ENCODE measurements at places on chromosomes 2 and 18.

DNA sequence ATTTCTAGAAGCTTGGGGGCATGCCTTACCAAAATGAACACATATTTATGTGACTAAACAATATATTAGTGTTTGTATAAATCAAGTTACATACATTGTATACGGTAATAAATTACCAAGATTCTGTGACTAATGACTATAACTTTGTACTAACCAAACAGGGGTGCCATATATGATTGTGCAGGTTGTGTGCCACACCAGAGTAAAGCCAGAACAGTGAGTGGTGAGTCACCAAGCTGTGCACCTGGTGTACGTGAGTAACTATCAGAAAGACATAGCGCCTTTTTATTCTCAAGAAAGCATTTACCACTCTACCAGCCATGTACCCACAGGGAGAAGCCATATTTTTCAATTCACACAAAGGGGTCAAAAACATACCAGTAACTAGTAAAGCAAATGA lies 453.2 kb upstream of the PIK3C3 start:
- DNase-seq = no peak

DNA sequence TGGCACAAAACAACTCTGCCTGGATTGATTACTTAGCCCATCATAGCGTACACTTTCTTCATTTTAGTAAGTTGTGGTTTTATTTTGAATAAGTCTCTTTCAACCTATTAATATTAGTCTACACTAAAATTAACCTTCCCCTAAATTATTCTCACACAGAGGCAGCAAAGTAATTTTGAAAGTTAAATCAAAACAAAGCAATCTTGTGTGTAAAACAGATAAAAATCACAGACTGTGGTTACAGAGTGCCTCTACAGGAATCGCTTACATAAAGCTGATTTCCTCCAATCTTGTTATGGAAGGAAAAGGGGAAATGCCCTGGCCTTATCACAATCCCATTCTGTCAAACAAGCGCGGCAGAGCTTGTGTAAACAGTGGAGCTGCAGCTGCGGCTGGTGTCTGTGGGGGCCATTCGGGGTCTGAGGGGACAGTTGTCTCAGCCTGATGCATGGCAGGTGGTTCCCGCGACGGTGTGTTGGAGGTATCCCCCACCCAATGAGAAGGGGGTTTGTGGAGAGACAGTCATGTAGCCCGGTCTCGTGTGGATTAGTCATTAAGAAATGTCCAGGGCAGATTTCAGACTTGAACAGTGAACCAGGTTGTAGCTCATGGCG lies 42.1 kb downstream of the BCL2L11 start:
- DNase-seq = no peak

DNA sequence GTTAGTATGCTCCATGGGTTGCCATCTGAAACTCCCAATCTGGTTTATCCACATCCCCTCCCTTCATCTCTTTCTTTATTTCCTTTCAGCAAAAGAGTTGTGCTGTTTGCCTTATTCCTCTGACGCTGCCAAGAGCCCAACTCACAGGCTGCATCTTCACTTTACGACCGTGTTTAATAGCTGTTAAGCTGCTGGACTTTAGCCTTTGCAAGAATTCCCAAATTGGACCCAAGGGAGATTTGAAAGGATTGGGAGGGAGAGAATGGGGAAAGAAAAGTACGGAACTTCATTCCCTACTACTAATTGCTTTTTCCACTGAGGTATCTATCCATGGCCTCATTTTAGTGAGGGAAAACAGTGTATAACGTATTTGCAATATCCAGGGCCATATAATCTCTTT lies 263.4 kb upstream of the MEIS1 start:
- DNase-seq = no peak

- peak; percentile 75 for DNase-seq
These were observed 8.1 kb upstream of the SOS1 start for GRCh38 chr2:39128919-39129391.

DNA sequence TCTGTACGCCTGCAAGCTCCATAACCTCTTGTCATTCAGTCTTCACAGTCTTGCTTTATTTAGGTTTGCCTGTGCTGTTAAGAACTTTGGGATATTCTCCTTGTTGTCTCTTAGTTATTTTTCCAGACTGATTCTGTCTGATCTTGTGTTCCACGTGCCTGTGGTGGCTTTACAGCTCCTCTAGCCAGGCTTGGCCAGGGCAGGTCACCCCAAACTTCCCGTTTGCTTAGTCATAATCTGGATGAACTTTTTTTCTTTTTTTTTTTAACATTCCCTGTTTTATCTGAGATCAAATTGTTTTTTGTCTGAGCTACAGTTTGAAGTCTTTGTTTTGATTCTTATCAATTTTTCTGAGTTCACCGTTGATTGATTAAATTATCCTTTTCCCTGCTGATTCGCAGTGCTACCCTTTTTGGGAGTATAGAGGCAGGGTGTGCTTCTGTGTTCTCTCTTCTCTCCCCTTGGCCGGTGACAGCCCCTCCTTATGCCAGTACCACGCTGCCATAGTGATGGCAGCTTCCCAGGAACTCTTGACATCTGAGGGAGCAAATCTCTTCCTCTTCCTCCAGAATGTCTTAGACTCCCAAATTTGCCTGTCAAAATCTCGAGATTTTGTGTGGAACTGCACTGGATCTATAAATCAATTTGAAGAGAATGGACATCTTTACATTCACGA lies 2.5 kb downstream of the SP100 start:
- no peak for DNase-seq

- no peak for DNase-seq
These were observed 30.8 kb upstream of the AAK1 start for GRCh38 chr2:69674316-69674670.

- no peak for DNase-seq
These were observed 201.2 kb downstream of the SLC4A10 start for GRCh38 chr2:161825429-161825828.

- DNase-seq = no peak
These were observed 4.0 kb upstream of the RAB17 start for GRCh38 chr2:237594514-237594871.

- no peak for DNase-seq
These were observed 334.7 kb upstream of the MYT1L start for GRCh38 chr2:2665834-2666133.

GRCh38 chr2:85852937-85853498 lies 35.8 kb downstream of the ST3GAL5 start:
- peak; percentile 49 for DNase-seq

- no peak for DNase-seq
These were observed 4.8 kb upstream of the IMPA2 start for GRCh38 chr18:11976315-11977152.

DNA sequence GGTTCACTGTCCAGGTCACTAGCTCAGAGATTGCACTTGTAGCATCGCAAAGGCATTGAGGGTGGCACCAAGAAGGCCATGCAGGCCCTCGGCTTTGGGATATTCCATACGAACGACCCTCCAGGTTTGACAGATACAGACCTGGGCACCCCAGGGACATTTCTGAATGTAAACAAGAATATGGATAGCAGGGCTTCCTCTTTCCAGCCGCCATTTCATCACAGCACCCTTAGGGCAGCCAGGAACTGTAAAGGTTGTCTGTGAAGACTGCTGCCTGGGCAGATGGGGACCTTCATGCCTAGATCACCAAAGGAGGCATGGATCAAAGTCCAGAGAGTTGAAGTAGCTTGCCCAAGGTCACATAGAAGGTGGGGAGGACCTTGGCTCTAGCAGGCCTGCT lies 70.5 kb downstream of the ACTR2 start:
- DNase-seq = no peak

DNA sequence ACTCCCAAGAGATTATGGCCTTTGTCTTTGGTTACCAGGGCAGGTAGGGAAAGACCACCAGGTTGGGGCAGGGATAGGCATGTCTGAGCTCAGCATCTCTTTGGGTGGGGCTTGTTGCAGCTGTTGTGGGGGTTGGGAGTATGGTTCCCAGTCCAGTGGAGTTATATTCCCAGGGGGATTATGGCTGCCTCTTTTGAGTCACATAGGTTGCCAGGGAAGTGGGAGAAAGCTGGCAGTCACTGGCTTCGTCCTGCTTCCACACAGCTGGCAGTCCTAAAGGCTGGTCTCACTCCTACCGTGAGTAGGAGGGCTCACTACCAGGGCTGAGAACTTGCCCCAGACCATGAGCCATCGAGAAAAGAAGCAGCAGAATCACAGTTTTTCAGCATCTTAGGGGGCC lies 79.1 kb downstream of the LYPD6 start:
- no peak for DNase-seq

GRCh38 chr2:53286345-53286744 lies 481.3 kb upstream of the CHAC2 start:
- no peak for DNase-seq

DNA sequence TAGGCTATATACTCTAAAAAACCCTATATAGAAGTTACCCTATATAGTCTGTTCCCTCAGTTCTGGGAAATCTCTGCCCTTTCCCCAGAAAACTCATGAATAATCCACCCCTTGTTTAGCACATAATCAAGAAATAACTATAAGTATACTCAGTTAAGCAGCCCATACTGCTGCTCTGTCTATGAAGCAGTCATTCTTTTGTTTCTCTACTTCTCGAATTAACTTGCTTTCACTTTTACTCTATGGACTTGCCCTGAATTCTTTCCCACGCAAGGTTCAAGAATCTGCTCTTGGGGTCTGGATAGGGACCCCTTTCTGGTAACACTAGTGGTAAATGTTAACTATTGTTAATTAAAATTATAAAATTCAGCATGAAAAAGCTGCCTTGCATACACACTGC lies 17.4 kb upstream of the AP1S3 start:
- no peak for DNase-seq

DNA sequence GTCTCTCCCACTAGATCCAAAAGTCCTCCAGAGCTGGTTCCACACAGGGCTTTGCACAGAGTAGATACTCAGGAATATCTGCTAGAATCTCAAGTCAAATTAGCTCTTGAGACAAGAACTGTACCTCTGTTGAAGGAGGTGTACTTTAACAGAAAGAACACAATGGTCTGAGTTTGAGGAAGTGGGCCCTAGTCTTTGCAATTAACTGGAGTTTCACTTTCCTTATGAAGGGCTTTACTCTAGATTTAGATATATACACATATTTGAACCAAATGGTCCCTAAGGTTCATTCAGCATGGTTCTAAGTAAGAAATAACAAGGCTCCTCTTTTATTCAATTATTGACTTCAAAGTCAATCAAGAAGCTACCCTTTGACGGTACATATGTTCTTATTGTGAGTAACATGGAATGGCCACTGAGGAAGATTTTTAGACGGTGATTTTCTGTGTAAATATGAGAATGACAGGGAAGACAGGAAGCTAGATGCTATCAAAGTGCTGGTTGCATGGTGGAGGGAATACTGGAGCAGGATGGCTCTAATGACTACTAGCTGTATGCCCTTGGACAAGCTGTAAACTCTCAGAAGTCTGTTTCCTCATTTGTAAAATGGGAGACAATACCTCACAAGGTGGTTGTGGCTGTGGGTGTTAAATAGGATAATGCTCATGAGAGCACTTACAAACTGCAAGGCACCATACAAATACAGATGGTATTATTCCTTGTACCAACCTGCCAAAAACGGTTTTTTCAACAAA lies 73.5 kb upstream of the SERTAD2 start:
- DNase-seq = no peak

DNA sequence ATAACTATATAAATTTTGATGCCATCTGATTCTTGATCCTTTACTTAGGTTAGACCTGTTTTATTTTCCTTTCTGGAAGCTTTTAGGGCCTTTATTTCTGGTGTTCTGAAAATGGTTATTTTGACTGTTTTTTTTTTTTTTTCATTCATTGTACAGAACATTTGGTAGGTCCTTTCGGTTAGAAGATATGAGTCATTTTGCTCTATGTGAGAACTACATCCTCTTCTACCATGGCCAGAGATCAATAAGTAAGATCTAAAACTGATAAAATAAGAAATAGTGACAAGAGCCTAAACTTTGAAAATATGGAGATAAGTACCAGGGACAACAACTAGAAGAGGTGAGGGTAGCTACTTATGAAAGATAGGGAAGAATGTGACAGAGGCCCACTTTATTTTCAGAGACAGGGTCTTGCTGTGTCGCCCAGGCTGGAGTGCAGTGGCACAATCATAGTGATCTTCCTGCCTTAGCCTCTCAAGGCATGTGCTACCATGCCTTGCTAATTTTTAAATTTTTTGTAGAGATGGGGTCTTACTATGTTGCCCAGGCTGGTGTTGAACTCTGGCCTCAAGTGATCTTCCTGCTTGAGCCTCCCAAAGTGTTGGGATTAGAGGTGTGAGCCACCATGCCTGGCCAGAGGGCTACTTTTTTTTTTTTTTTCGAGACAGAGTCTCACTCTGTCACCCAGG lies 66.5 kb downstream of the EIF2AK3 start:
- no peak for DNase-seq

All from activated CD4-positive, alpha-beta T cell treated with anti-CD3 and anti-CD28 coated beads, Interleukin-2, amount 50 U/mL, for 24 hours (primary cell).